ENCODE measurements at places on chromosomes 16 and 17.

DNA sequence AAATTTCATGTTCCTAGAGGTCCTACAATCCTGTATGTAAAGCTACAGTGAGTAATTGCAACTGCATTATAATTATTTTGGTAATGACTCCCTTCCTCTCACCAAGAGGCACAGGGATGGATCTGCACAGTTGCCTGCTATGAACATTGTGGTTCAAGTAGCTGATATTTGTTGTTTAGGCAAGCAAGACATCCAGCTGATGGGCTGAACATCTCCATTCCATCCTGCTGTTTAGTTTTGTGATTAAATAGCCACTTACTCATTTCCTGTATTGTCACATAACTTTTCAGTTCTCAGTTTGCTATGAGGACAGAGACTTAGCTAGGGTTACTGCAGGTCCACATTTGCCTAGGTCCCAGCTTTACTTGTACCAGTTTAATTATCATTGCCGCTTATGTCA is 181.2 kb upstream of the TBX2 start:
- no peak for DNase-seq

GRCh38 chr16:46836534-46837530 is 5.9 kb upstream of the C16orf87 start:
- no peak for DNase-seq

DNA sequence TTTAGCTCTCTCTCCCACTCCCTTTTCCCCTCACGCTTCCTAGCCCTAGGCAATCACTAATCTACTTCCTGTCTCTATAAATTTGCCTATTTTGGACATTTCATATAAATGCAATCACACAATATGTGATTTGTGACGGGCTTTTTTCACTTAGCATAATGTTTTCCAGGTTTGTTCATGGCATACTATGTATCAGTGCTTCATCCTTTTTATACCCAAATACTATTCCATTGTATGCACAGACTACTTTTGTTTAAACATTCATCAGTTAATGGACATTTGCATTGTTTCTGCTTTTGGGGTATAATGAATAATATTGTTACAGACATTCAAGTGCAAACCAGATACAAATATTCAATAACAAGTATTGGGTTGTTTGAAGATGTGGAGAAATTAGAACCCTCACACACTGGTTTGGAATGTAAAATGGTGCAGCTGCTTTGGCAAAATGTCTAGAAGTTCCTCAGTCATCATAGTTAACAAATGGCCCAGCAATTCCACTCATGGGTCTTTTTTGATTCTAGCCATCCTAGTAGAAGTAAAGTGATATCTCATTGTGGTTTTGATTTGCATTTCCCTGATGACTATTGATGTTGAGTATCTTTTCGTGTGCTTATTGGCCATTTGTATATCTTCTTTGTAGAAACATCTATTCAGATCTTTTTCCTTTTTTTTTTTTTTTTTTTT is 67.7 kb downstream of the TBX4 start:
- no peak for DNase-seq

GRCh38 chr16:51607201-51607651 is 456.2 kb upstream of the SALL1 start:
- DNase-seq = no peak

GRCh38 chr17:69749911-69750310 is 325.1 kb upstream of the KCNJ16 start:
- no peak for DNase-seq

- DNase-seq = no peak
Observed at GRCh38 chr17:40538936-40539705, 26.2 kb downstream of the CCR7 start.

- no peak for DNase-seq
Observed at GRCh38 chr17:69870091-69870530, 204.9 kb upstream of the KCNJ16 start.

- no peak for DNase-seq
Observed at GRCh38 chr17:66541461-66542128, 239.2 kb downstream of the PRKCA start.

DNA sequence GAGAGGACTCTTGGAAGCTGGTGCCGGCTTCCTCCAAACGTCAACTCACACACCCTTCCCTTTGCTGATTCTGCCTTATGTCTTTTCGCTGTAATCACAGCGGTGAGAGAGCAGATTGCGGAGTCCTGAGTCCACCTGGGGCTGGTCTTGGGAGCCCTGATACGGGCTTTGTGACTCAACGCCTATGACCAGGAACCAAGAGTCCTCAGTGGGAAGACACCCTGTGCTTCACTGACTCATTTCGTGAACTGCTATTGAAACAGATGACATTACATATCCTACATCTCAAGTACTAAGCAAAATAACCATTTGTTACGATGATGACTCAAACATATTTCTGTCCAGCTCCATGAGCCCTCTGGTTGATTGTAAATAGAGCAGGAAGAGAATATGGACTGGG is 90.7 kb upstream of the CREBBP start:
- DNase-seq = no peak

- no peak for DNase-seq
Observed at GRCh38 chr16:79713609-79714309, 113.2 kb upstream of the MAF start.

GRCh38 chr17:45145035-45145389 is 3.3 kb upstream of the HEXIM1 start:
- DNase-seq = no peak

DNA sequence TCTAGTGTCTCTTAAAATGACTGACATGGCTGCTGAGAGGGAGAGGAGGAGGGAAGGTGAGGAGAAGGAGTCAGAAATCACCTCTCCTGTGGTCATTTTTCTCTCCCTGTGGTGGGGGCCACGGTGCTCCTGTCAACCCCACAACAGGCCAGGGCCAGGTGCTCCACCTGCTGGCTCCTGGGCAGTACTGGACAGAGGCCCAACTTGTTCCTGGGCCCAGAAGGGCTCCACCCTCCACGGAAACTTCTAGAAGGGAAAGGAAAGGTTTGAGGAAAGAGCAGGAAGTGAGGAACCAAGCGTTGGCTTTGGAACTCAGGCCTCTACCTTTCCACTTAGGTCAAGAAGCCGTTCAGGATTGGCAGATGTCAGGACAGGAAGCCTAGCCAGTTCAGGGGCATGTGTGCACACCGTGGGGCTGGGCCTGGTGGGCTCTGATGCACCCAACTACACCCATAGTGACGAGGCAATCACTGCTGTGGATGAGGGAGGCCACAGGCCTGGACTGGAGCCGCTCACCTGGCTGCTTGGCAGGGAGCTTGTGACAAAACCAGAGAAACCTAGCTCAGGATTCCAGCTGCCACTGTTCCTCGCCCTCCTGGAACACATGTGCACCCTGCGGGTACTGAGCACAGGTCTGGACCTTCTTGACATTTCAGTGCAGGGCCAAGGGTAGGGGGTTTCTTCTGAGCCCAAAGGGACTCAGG is 36.1 kb downstream of the WNT3 start:
- no peak for DNase-seq

- DNase-seq = no peak
Observed at GRCh38 chr17:8312251-8312650, 2.2 kb downstream of the ARHGEF15 start.

Measured in DMS79 (cell line).